ENCODE measurements at places on chromosomes 5 and 9.

GRCh38 chr5:96546120-96546519 is 113.1 kb upstream of the PCSK1 start:
- no peak for DNase-seq

DNA sequence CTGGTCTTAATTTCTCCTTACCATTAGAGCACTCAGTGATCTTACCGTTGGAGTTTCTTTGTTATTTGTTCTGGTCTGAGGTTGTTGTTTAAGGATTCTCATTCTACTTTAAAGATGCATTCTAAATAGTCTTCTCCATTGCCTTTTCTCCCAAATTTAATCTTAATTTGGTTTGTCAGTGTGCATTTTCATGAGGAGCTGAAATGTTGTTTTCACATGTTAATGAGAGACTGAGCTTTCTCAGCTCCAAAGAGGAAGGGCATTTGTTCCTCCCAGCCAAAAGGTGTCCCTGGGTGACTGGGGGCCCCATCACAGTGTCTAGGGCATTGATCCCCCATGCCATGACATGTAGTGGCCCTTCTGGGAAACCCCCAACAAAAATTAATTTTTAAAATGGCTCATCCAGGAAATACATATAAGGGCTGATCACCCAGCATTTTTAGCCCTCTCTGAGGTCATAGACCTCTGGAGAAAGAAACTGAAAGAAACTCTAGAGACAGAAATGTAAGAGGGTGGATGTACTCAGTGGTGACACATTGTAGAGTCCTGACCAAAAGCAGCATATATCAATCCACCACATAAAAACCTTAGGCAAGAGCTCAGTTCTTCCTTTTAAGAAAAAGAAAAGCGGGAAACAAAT is 240.4 kb upstream of the RAI14 start:
- DNase-seq: no peak

GRCh38 chr5:158599157-158599556 is 500.6 kb downstream of the EBF1 start:
- DNase-seq: no peak

DNA sequence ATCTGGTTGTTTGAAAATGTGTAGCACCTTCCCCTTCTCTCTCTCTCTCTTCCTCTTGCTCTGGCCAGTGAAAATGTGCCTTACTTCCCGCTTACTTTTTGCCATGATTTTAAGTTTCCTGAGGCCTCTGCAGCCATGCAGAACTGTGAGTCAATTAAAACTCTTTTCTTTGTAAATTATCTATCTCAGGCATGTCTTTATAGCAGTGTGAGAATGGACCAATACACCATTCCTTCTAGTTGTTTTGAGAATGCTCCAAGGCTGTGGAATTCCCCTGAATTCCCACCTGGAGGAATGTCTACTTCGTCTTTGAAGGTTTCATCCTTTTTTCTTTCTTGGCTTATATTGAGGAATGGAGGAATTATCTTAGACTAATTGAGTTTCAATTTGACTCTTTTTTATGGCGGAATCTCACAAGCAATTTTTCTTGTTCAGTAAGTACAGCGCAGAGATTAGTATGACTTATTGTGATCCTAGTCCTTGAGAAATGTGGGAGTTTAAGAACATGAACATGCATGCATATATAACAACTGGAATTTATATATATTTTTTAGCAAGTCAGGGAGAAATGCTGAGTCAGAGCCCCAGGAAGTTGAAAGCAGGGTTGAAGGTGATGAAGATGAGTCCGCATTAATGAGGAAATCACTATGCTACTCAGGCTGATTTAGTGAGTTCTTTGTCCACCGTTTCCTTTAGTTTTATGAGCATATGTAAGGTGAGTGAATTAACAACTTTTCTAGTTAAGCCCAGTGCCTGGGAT is 488.1 kb upstream of the ADAMTS16 start:
- no peak for DNase-seq

GRCh38 chr5:139752506-139753473 is 42.8 kb upstream of the PSD2 start:
- no peak for DNase-seq

GRCh38 chr5:171681061-171681460 is 104.6 kb upstream of the SMIM23 start:
- DNase-seq: no peak

DNA sequence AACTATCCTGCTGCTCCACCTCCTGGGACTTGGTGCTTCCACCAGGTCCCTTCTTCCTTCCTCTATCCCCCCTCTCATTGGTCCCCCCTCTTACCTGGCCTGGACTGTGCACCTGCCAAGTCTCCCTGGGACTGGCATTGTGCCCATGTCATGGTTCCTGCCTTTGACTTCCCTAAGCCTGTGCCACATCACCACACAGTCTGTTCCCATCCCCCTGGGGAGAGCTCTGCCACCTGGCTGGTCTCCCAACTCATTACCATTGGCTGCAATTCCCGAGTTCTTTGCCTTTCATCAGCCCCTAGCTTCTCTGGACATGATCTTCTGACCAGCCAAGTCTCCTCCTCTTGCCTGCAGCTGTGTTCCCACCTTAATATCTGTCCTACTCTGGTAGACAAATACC is 180.3 kb downstream of the SREK1 start:
- no peak for DNase-seq

GRCh38 chr9:119398350-119398749 is 29.1 kb upstream of the BRINP1 start:
- DNase-seq: no peak

GRCh38 chr5:127170918-127171600 is 97.8 kb upstream of the C5orf63 start:
- no peak for DNase-seq

DNA sequence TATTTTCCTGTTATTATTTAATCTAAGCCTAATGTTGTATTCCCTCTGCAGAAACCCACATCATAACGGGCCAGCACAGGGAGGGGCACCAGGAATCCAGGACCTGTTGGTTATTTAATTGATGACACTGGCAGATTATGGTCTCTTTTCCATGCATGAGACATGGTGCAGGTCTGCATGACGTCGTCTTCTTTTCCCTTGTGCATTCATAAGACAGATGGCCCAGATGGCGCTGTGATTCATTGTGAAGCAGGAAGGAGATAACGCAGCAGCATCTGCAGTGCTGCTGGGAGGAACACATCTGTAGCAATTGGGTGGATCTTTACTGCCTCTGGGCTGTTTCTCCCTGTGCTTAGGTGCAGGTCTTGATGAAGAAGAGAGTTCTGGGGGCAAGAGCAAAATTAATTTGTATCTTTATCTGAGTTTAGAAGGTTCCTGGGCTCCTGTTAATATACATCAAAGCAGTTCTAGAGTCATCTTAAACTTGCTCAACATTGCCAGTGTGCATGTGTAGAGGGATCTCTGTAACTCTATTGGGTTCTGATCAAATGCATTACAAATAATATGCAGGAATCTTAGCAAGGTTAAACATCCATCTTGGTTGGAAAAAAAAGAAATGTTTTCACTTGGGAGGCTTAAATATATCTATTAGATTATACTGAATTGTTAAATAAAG is 176.1 kb downstream of the PCSK1 start:
- DNase-seq: no peak

DNA sequence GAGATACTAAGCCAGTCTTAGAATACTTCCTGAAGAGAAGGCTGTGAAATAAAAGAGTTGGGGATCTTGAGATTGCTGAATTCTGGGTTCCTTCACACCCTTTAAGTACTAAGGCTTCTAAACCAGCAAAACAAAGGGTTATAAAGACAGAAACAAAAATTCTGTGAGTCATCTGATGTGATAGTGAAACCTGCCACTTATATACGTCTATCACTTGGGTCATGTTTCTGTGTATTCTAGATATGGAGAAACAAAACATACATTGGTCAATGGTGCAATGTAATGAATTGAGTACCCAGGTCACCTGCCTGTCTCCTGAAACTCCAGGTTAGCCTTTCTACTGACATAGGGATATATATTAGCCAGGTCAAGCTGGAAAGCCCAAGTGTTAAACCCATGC is 319.3 kb upstream of the GRAMD2B start:
- no peak for DNase-seq

GRCh38 chr5:158976035-158976434 is 123.7 kb downstream of the EBF1 start:
- DNase-seq: no peak

- no peak for DNase-seq
These were observed 114.6 kb upstream of the SPOCK1 start for GRCh38 chr5:137613554-137614265.

GRCh38 chr9:114507726-114508125 is 2.5 kb upstream of the WHRN start:
- DNase-seq: peak; percentile 25

GRCh38 chr9:121652021-121652837 is 795 bp downstream of the DAB2IP start:
- DNase-seq: no peak

GRCh38 chr9:15280647-15281046 is 26.4 kb downstream of the TTC39B start:
- DNase-seq: no peak

All from effector CD4-positive, alpha-beta T cell (primary cell).